ENCODE measurements at places on chromosomes 5 and 9. TPM values are rescaled to one million over a fixed set of nuclear protein-coding genes. Genes with fewer than 3 reads are reported as not detected.

DNA sequence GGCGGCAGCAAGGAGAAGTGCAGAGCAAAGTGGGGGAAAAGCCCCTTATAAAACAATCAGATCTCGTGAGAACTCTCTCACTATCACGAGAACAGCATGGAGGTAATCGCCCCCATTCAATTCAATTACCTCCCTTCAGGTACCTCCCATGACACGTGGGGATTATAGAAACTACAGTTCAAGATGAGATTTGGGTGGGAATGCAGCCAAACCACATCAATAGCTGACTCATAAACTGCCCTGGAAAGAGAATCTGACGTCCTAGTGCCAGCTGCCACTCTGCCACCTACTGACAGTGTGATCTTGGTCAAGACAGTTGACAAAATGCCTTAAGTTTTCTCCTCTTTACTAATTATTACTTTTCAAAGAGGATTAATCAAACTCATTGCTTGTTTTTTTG lies 128.3 kb downstream of the GPBP1 start:
- no peak for DNase-seq

DNA sequence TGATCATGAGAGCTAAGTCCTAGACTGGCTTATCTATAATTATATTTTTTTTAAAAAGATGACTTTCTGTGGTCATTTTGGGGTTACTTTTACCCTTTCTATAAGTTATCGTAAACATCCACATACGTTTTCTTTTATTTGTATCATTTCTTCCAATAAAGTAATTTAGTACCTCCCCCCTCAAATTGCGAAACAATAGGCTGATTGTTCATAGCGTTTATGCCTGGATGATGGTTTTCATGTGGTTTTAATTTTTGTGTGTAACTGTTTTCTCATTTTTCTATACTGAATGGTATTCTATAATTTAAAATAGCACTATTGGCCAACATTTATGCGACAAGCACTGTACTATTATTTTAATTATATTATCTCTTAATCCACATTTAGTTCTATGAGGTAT lies 44.5 kb downstream of the SMC5 start:
- DNase-seq, result no peak

DNA sequence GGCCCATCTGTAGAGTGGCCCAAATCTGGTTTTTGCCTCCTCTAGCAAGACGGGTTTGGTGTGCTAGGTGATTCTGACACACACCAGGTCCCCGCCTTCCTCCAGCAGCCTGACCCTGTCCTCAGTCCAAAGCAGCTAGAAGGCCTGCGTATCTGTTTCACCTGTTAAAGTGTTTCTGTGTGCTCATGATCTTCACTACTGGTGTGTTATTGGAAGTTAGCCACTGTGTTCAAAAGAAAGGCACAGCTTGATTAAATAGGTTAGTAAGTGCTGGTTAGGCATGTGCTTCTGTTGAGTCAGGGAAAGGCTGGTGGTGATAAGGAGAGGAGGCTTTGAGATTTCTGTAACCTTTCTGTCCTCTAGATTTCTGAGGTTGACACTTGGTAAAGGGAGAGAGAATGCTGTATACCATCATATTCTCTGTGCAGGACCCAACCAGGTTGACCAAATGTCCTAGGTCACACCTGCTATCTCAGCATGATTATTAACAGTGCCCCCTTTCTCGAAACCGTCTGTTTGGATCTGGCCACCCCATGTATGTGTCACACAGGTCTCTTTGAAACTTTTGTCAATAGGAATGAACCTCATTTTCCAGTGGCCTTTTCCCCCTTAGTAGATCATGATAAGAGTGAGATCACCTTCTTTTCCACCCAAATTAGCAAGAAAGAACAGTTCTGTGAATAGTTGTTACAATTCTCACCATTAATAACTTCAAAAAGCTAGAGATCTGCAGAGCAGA lies 58.8 kb downstream of the ARHGAP26 start:
- DNase-seq, result peak; percentile 71

DNA sequence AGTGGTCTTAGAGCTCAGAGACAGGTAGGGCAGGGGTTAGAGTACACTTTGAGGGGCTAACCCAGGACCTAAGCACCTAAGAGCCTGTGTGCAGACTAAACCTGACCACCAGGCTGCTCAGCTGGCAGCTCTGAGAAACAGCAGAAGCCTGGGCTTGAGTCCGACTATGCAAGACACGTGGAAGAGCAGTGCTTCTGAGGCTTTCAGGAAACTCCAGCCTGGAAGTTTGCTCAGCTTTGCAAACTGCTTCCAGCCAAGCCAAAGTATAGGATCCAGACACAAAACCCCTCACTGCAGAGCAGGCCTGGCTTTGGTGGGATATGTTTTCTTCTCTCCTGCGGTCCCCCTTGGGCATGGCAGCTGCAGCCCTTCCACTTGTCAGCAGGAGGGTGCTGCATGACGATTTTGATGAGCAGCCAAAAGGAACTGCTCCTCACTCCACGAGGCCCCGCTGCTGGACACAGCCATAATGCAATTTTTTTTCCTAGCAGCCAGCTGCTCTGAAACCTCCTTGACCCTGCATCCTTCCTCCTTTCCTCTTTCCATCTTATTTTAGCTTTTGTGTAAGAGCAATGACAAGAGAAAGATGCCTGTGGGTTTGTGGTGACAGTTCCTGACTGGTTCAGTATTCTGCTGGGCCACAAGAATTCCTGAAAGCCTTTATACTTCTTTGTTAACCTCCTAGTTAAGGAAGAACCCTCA lies 123.1 kb downstream of the LIFR start:
- no peak for DNase-seq

DNA sequence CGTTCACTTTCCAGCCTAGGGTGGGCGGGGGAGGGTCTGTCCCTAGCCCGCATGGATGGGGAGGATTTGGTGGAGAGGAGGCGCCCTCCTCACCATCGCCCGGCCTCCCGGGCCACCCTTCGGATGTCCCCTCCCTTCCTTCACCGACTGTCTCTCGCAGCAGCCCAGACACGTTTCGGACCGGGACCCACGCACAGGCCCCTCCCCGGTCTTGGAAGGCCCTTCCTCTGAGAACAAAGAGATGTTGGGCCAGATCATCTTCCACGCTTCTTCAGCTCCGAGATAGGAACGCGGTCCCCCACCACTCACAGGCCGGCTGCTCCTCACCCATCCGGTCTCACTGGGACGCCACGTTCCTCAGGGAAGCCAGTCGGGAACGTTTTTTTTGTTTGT lies 640 bp upstream of the DPM2 start:
- DNase-seq, result peak; percentile 72

DNA sequence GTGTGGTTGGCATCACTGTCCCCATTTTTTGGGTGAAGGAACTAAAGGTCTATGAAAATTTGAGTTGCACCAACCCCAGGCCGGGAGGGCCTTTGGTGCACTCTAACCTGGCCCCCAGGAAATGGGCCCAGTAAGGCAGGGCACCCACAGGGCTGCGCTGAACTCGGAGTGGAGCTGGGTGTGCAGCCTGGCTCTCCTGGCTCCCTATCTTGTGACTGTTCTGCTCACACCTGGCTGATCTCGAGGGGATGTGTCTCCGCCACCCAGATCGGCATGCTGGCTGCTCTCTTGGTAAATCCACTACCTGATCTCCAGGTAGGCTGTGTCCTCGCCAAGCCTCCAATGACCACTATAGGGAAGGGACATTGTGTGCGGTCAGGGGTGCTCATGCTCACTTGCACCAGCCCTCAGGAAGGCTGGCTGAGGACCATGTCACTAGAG lies 259.8 kb downstream of the NSG2 start:
- no peak for DNase-seq

DNA sequence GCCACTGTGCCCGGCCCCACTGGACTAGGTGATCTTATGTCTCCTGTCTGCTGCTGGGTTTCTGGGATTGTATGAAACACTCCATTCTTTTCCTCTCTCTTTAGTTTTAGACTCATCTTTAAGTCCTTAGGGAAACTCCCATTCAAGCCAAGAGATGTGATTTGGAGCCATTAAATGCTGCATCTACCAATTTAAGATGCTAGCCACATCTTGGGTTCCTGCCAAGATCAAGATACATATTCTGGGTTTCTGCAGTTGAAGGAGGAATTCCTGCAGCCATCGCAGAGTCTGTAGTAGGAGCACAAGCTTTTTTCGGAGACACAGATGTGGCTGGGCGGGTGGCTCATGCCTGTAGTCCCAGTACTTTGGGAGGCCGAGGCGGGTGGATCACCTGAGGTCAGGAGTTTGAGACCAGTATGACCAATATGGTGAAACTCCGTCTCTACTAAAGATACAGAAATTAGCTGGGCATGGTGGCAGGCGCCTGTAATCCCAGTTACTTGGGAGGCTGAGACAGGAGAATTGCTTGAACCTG lies 23.2 kb downstream of the STXBP1 start:
- DNase-seq, result no peak

DNA sequence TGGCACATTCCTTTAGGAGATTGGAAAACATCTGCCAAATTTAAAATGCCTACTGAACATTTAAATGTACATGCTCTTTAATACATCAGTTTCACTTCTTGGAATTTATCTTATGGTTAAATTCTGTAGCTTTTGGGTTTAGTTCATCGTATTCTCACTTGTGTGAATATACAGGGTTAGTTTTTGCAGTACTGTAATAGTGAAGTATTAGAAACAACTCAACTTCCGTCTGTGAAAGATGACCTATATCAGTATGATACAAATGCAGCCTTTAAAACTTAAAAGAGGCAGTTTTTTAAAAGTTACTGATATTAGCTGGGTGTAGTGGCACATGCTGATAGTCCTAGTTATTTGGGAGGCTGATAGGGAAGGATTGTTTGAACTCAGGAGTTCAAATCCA lies 57.2 kb downstream of the CDC42SE2 start:
- DNase-seq, result no peak

- DNase-seq, result no peak
Measured at GRCh38 chr5:109177227-109177626, 232.5 kb downstream of the PJA2 start.

DNA sequence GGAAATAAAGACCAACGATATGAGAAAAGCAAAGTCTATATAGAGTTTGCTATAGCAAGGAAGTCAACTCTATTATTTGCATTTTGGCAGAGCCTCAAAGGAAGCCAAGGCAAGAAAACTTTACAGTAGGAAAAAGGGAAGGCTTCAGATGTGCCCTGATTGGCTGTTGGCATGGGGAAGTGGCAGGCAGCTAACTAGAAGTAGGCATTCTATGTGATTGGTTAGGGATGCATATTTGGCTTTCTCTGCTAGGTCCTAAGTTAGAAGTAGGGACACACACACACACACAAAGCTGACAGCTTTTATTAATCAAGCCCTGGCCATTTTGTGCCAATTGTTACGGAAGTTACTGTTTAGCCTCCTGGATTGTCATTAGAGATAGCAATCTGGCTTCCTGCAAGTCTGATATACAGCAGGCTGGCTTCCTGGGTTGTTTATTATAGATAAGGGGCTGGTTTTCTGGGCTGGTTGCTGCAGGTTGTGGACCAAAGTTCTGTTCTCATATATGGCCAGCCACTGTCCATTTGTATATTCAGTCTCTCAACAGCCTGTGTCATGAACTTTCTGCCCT lies 308.1 kb upstream of the GRAMD2B start:
- no peak for DNase-seq

GRCh38 chr5:61438298-61438970 lies 106.4 kb downstream of the ZSWIM6 start:
- no peak for DNase-seq

GRCh38 chr9:114413861-114414301 lies 26.1 kb upstream of the AKNA start:
- peak; percentile 66 for DNase-seq

- no peak for DNase-seq
Measured at GRCh38 chr9:113399646-113400200, 1.4 kb downstream of the ALAD start.

- DNase-seq, result no peak
Measured at GRCh38 chr9:122978601-122979000, 37.8 kb downstream of the RABGAP1 start.

GRCh38 chr5:126846744-126847455 lies 70.0 kb downstream of the LMNB1 start:
- no peak for DNase-seq

GRCh38 chr5:172793577-172794488 lies 22.8 kb upstream of the DUSP1 start:
- DNase-seq, result no peak

DNA sequence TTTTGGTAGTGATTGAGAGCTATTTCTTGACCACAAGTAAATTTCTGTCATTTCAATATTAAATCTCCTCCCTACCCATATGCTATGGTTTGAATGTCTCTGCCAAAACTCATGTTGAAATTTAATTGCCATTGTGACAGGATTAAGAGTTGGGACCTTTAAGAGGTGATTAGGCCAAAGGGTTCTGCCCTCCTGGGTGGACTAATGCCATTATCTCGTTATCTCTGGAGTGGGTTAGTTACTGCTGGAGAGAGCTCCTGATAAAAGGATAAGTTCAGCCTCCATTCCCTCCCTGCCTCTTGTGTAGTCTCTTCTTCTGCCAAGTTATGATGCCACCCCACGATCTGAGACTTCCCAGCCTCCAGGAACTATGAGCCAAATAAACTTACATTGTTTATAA lies 3.6 kb upstream of the DRD1 start:
- DNase-seq, result no peak

- DNase-seq, result peak; percentile 82
Measured at GRCh38 chr9:112174965-112175795, at the start of gene SUSD1. Gene SUSD1, minus strand, starts transcription at chr9:112175297. Its CDS starts 62 bp downstream, at chr9:112175235.

GRCh38 chr5:35884191-35884769 lies 27.6 kb downstream of the IL7R start:
- no peak for DNase-seq

GRCh38 chr5:37709020-37709419 lies 130.8 kb downstream of the GDNF start:
- no peak for DNase-seq

GRCh38 chr5:149238540-149238939 lies 33.1 kb upstream of the AFAP1L1 start:
- peak; percentile 14 for DNase-seq

GRCh38 chr5:142794537-142794936 lies 24.4 kb downstream of the ARHGAP26 start:
- no peak for DNase-seq

GRCh38 chr9:98607152-98607551 lies 101.6 kb downstream of the GABBR2 start:
- DNase-seq, result no peak

DNA sequence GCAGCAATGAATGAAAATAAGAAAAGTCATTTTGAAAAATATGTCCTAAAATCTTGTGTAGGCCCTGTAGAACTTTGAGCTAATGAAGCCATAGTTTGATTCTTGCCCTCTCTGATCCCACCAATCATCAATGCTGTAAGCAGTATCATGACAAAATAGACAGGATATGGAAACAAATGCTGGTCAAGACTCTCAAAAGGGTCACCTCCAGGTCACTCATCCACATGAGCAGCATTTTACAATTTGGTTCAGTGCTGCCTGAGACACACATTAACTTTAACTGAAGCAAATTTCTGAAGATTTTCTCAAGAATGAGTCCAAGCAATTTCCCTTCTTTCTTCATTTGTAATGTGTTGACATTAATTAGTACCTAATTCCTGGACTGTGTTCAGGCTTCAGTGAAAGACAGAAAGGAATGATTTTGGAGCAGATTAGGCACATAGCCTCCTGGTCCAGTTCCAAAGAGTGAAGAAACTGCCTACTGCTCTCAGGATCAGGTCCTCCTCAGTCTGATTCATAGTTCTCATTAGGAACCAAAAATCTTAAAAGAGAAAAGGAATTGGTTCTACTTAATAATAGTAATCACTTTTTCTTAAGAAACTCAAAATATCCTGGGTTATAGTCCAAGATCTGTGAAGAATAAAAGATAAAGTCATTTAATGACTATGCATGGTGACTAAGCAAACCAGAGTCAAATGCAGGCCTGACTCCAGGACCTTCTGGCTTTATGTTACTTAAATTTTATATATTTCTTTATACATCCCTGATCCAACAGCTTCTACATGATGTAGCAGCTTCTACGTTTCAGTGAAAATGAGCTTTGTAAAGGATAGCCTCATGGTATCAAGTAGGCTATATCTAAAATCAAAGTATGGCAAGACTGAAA lies 192.1 kb upstream of the RGMB start:
- no peak for DNase-seq

LHX3 gene
- not detected for total RNA-seq

GAS1 gene
- total RNA-seq, result 33.8 TPM

SLC6A7 gene
- not detected for total RNA-seq

WDR38 gene
- not detected for total RNA-seq

Data from stomach (tissue), 19 donors.